Thyroid gland (tissue), 4 donors: ENCODE measurements at places on chromosomes 5 and 9. TPM values are rescaled to one million over a fixed set of nuclear protein-coding genes. Genes with fewer than 3 reads are reported as not detected.

GRCh38 chr5:161295721-161296250, 250.7 kb downstream of the GABRB2 start:
- no peak overlapping the region for H3K27ac ChIP-seq
- no peaks in the 10 kb centered on the region for H3K4me1 ChIP-seq
- no peaks in the 10 kb centered on the region for H3K36me3 ChIP-seq
- no peaks in the 10 kb centered on the region for H3K27me3 ChIP-seq
- no peak overlapping the region for H3K4me3 ChIP-seq

DNA sequence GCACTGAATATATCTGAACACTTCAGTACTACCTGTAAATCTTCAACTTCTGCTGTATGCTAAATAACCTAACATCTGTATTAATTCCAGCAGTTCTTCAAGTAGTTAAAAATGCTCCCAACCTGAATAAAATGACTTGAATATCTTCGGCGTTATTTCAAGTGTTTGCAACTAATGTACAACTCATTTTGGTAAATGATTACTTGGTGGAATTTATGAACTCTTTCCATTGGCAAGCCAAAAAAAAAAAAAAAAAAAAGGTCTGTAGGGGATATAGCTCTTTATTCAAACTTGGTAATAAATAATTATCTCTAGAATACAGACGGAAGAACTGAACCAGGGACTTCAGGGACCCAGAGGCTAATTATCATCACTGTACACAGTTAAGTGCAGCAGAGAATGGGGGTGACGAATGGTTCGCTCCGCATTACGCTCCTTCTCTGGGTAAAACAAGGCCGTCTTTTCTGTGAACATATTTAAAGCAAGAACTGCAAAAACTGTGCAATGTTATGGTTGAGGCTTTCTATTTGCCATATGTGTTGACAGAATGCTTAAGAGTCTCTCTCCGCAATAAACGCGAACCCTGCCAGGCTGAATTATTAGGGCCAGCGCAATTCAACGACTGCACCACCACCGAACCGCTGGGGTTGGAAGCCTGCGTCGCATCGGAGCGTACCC, 1.9 kb upstream of the ERBIN start:
- no peak for DNase-seq
- peak overlapping the region; percentile 91 for H3K4me3 ChIP-seq
- H3K4me1 ChIP-seq: no peaks in the 10 kb centered on the region
- no peaks in the 10 kb centered on the region for H3K36me3 ChIP-seq
- H3K27ac ChIP-seq: peak overlapping the region; percentile 97

DNA sequence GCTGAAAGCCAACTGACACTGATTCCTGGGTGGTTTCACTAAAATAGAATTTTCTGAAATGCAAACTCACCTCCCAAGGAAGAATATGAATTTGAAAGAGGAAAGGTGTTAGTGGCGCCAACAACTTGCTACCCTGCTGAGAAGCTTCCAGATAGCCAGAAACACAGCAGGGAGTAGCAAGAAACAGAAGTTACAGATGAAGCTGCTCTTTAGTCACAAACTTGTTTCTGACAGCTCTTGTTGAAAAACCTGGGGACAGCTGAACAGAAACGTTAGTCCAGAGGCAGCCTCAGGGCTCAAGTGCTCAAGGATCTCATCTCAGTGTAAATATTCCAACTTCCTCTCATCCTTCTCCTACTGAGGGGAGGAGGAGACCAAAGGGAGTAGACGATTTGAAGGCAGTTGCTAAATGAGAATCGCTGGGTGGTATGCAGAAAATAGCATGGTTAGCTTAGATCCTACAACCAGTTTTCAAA, 184.1 kb downstream of the PDE4D start:
- DNase-seq: no peak
- no peaks in the 10 kb centered on the region for H3K4me1 ChIP-seq

GRCh38 chr5:28328681-28329080, 1290.3 kb upstream of the CDH9 start:
- no peak overlapping the region for H3K4me3 ChIP-seq
- H3K4me1 ChIP-seq: no peaks in the 10 kb centered on the region
- DNase-seq: no peak
- no peaks in the 10 kb centered on the region for H3K36me3 ChIP-seq
- H3K27me3 ChIP-seq: no peaks in the 10 kb centered on the region

GRCh38 chr5:82942083-82942881, 134.9 kb downstream of the TMEM167A start:
- no peak overlapping the region for H3K27ac ChIP-seq
- no peak for DNase-seq
- no peaks in the 10 kb centered on the region for H3K27me3 ChIP-seq
- H3K36me3 ChIP-seq: no peaks in the 10 kb centered on the region
- H3K4me3 ChIP-seq: no peak overlapping the region
- H3K4me1 ChIP-seq: peaks cover 4% of the 10 kb centered on the region

- H3K4me3 ChIP-seq: no peak overlapping the region
- no peaks in the 10 kb centered on the region for H3K27me3 ChIP-seq
- H3K4me1 ChIP-seq: peaks cover 69% of the 10 kb centered on the region
- DNase-seq: no peak
- peak overlapping the region; percentile 84 for H3K27ac ChIP-seq
Measured at GRCh38 chr9:129318121-129319075, 140.3 kb upstream of the IER5L start.

DNA sequence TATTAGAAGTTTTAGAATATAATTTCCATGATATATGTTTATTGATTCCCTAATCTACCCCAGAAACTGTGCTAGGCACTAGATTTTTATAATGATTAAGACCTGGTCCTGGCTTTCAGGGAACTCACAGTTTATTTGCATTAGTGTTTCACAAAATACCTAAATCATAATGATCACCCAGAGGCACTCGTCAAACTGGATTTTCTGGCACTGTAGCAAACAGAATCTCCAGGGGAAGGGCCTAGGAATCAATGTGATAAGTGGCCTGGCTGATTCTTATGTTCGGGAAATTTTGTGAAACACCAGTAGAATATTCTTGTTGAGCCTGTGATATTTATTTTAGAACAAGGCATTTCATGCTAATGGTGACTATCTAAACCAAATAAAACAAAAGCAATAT, 37.4 kb upstream of the SRP19 start:
- H3K27ac ChIP-seq: no peak overlapping the region
- no peaks in the 10 kb centered on the region for H3K4me1 ChIP-seq
- no peak overlapping the region for H3K4me3 ChIP-seq
- DNase-seq: no peak
- peaks cover 24% of the 10 kb centered on the region for H3K36me3 ChIP-seq
- H3K27me3 ChIP-seq: no peaks in the 10 kb centered on the region

- H3K4me1 ChIP-seq: no peaks in the 10 kb centered on the region
- H3K4me3 ChIP-seq: no peak overlapping the region
- H3K27ac ChIP-seq: no peak overlapping the region
Measured at GRCh38 chr5:85545129-85545528, 1072.6 kb upstream of the COX7C start.

- no peak for DNase-seq
- no peak overlapping the region for H3K27ac ChIP-seq
- H3K4me1 ChIP-seq: peaks cover 8% of the 10 kb centered on the region
- H3K4me3 ChIP-seq: no peak overlapping the region
- H3K27me3 ChIP-seq: no peaks in the 10 kb centered on the region
Measured at GRCh38 chr5:10505517-10506095, 58.3 kb upstream of the ANKRD33B start.

DNA sequence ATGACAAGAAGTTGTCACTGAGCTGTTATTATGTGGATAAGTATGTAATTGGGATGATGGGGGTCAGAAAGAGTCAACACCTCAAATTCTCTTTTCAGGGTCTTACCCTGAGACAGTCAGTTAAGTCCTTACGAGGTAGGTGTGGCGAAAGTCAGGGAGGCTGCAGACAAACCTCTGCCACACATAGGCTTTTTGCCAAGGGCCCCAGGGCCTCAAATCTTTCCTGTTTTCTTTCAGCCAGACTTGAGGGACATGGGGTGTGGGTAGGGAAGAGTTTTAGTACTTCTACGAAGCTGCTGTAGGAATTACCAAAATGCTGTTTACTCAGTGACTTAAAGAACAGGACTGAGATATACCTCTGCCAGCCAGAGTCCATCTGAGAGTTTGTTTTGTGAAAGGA, 13.8 kb downstream of the OR2S2 start:
- peak overlapping the region; percentile 11 for H3K27ac ChIP-seq
- no peaks in the 10 kb centered on the region for H3K27me3 ChIP-seq
- H3K4me1 ChIP-seq: peaks cover 18% of the 10 kb centered on the region

- no peak overlapping the region for H3K4me3 ChIP-seq
- DNase-seq: no peak
- H3K36me3 ChIP-seq: no peaks in the 10 kb centered on the region
- peaks cover 22% of the 10 kb centered on the region for H3K4me1 ChIP-seq
Measured at GRCh38 chr9:95193480-95193879, 124.0 kb downstream of the FANCC start.

DNA sequence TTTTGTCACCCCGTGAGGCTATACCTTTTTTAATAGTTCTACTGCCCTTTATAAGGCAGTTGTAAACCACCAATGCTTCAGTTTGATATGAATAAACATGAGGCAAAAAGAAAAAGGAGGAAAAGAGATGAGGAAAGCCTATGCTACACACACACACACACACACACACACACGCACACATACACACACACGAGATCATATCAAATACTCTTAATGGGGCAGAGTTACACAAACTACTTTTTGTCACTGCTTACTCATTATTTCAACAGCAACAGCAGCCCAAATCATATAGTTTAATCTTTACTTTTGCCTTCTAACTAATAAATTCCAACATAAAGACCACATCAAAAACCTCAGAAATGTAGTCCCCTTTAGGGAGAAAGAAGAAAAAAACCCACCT, 116.8 kb upstream of the PAM start:
- no peaks in the 10 kb centered on the region for H3K27me3 ChIP-seq
- H3K36me3 ChIP-seq: no peaks in the 10 kb centered on the region
- no peak overlapping the region for H3K4me3 ChIP-seq
- H3K27ac ChIP-seq: no peak overlapping the region

DNA sequence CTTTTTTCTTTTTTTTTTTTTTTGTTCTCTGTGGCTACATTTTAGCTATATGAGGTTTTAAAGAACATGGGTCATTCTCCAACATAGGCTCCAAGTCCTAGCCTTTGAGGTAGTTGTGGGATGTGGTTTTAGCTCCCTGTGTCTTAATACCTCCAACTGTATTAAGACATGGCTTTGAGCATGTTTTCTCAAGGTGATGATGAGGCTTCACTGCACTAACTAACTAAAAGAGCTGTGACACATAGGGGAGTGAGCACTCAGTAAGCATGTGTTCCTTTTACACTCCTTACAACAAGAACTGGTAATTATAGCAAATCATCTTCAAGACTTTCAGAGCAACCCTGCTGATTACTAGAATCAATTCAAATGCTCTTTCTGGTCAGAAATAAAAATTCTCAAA, 333.6 kb upstream of the CCNH start:
- DNase-seq: no peak
- no peak overlapping the region for H3K27ac ChIP-seq
- no peaks in the 10 kb centered on the region for H3K36me3 ChIP-seq

- H3K27me3 ChIP-seq: no peaks in the 10 kb centered on the region
- DNase-seq: no peak
- H3K4me1 ChIP-seq: no peaks in the 10 kb centered on the region
- no peak overlapping the region for H3K27ac ChIP-seq
- no peak overlapping the region for H3K4me3 ChIP-seq
Measured at GRCh38 chr5:126912616-126913200, 117.7 kb downstream of the MARCHF3 start.

The CTNND2 gene
- 0.24 TPM for total RNA-seq

The NFIB gene
- total RNA-seq: 141 TPM

The PPP3R2 gene
- total RNA-seq: not detected

The FOXD4L3 gene
- not detected for total RNA-seq

The VCAN gene
- total RNA-seq: 18.7 TPM

The MEIKIN gene
- total RNA-seq: not detected

The SVEP1 gene
- 55.5 TPM for total RNA-seq

The PCDHGA12 gene
- total RNA-seq: 12.0 TPM

The DMGDH gene
- total RNA-seq: 13.2 TPM

The SCGB3A2 gene
- not detected for total RNA-seq

The AJM1 gene
- 4.7 TPM for total RNA-seq
